ENCODE measurements at places on chromosomes 13 and 19.

DNA sequence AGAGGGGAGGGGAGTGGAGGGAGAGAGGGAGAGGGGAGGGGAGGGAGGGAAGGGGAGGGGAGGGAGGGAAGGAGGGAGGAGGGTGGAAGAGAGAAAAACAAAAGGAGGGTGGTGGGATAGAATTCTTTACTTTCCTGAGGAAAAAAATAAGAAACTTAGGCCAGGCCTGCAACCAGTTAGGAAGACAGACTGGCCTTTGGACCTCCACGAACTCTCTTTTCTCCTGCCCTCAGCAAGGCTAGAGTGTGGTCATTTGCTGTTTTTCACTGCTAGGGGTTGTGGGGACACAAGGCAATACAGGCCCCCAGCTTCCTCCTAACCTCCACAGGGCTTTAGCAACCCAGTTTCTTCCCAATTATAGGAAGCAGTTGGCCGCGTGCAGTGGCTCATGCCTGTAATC is 4.2 kb downstream of the CCDC8 start:
- DNase-seq: no peak

DNA sequence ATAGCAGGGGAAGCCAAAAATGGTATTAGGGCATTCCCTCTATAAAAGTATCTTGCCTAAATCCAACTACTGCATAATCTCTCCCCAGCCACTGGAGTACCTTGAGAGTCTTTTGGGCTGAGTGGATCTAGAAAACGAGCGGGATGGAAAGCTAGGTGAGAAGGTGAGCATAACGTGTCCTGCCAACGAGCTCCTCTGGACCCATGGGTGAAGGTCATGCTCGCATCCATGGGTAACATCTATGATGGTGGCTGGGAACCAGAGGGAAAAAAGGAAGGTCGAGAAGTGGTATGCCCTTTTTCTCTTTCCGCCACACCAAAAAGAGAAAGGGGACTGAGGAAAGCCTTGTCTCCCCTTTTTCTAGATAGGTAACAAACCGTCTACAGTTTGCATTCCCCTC is 63.0 kb downstream of the ZNF208 start:
- DNase-seq: no peak

DNA sequence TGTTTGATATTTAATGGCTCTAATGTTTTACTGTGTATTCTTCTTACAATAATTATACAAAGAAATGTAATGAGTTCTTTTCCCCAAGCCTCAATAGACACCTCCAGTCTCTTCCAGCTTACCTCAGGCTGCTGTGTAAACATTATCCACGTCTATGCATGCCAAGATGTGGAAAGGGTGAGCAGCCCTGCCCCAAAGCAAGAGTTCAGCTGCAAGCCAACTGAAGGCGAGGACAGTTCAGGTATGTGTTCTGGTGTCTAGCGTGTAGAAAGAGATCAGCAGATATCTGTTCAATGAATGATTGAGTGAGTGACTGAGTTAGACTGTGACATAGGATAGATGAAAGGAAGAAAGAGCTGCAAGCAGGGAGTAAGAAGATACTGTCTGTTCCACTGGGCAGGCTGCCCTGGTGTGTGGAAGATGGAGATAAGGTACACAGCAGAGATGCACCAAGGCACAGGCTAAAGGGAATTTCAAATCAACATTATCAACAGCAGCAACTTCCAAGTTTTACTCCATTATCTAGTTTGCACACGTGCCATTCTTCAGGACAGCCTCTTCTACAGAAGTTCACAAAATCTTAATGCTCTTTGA is 66.0 kb downstream of the LATS2 start:
- DNase-seq: no peak

DNA sequence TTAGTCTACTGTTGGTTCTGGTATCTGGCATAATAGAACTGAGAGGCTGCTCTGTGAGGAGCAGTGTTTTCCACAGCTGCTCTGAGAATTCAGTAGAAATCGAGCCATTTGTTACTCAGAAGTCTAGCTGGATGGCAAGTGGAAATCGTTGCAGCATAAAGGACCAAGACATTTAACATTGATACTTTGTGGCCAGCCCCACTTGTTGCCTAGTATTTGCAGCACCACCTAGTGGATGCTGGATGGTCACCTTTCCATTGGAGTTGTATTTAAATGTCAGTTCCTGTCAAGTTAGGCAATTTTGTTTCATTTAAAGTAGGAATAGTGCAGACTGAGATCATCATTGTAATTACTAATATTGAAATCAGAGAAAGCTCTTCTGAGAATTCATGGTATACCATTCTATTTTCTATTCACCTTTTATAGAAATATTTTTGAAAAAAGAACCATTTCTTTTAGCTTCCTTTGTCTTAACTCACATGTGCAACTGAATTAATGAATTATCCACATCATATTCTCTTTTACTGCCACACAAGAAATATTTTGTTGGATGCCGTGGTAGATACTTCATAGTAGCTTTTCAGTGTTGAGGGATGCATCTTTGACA is 64.6 kb downstream of the PDS5B start:
- DNase-seq: peak; percentile 33

GRCh38 chr13:19185086-19185864 is 3.7 kb upstream of the TUBA3C start:
- DNase-seq: no peak

DNA sequence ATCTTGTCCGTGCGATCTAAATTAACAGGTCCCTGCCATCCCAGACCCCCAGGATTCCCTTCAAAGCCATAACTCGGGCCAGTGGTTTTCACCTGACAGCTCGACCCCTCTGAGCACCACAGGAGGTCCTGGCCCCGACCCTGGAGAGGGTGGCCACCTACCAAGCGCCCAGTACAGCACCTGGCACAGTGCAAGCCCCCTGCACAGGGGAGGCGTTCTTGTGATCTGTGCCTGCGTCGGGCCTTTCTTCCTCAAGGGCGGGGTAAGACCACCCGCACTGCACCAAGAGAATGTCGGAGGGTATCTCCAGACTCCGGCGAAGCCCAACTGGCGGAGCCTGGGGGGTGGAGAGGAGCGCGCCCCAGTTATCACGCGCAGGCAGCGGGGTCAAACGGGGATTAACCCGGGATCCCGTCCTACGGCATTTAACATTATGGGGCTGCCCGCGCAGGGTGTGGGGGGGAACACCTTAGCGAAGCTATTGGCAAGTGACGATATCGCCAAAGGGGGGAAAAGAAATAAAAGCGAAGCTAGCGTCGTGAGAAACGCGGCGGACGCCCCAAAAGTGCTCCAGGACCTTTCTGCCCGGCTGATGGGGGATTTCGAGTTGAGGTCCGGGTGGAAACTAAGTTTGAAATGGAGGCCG is 1.3 kb upstream of the HNRNPL start:
- no peak for DNase-seq

DNA sequence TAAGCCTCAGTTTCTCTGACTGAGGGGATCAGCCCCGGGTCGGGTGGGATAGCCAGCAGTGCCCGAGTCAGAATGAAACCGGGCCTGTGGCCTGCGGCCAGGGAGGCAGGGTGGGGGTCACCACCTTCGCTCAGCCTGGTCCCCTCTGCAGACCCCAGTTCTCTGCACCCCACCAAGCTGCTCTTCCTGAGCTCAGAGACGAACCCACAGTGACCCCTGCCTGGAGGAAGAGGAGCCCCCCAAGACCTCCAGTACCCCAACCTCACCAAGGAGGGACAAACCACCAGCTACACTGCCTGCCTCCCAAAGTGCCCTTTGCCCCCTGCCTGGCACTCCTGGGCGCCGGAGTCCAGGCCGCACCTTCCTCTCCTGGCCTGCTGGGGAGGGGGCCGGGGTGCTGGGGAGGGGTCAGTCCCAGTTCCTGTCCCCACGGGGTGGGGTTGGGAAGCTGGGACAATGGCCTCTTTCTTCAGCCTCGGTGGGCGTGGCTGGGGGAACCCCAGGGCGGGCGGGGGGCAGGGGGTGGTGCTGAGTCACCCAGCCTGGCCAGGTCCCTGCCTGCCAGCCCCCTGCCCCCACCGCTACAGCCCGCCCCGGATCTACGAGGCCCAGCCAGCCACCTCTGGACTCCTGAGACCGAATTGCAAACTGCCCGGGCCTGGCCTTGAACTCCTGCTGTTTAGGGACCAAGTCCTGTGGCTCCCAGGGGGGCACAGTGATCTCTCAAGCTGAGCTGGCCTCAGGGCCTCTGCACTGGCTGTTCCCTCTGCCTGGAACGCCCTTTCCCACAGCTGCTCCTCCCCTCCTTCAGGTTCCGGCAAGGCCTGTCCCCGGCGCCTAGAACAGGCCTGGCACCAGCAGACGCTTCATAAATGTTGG is 14.3 kb downstream of the ZBTB7A start:
- no peak for DNase-seq

DNA sequence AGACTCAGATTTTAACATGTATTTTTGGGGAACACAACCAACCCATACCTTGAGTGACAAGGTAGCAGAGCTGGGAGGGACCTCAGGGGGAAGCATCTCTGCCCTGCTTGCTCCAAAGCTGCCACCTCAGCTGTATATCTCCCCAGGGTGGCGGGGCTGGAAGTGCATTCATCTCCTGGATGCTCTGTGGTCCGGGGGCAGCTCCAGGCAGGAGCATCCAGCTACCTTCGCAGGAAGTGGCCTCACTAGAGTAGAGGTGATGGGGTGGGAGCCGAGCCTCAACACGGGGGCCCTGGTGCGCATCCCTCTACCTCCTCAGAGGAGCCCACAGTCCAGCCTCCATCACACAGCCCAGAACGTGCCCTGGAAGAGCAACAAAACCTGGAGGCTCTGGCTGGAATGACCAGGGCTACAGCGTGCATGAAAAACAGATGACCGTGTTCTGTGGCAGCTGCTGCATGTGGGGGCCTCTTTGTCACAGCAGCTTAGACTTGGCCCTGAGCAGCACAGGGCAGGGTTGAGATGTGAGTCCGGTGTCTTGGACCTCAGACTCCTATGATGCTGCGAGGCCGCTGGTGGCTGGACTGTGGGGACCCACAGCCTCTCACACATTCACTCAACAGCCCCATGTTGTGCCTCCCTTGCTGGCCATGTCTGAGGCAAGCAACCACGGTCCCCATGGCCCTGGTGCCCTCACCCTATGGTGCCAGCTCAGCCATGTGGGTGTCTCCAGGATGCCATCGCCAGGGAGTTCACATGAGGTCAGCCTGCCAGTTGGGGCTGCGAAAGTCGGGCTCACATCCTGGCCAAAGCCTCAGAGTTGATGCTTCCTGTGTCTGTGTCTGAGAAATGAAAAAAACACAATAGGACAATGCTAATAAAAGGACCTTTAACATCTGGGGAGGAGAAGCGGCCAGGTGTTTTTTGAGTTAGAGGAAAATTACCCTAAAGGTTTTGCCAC is 17.1 kb upstream of the GAS6 start:
- no peak for DNase-seq

DNA sequence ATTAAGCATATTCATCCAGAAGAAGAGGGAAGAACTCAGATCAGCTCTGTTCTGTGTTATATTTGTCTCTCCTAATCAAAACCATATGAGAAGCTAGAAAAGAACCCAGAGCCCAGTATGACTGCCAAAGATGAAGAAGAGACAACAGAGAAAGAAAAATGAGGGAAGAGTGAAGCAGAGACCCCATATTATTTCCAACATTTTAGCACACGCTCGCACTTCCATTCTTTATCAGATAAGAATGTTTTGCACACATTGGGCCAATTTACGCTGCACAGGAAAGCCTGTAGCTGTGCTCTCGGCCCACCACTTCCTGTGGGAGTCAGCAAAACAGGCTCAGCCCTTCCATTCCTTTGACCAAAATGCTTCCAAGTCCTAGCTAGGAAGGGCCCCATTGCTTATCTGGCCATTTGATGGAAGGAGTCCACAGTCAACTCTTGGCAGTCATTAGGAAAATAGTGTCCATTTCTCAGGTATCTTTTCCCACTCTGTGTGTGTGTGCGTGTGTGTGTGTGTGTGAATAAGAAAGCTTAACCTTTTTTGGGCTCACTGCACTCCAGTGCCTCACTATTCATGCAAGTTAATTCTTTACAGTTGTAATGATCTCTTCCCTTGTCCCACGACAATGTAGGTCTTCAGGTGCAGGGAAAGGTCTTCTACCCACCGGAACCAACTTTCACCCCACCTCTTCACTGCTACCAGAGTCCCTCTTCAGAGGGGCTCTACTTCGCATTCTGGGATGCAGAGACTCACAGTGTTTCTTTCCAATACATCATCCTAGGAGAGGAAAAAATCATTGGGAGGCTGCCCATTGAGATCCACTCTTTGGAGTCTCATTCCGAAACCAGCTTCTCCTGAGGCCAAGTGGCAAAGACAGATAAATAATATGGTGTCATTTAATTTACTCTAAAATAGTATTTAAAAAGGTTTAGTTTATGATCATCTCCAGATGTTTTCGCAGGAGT is 237.5 kb downstream of the COG6 start:
- no peak for DNase-seq

DNA sequence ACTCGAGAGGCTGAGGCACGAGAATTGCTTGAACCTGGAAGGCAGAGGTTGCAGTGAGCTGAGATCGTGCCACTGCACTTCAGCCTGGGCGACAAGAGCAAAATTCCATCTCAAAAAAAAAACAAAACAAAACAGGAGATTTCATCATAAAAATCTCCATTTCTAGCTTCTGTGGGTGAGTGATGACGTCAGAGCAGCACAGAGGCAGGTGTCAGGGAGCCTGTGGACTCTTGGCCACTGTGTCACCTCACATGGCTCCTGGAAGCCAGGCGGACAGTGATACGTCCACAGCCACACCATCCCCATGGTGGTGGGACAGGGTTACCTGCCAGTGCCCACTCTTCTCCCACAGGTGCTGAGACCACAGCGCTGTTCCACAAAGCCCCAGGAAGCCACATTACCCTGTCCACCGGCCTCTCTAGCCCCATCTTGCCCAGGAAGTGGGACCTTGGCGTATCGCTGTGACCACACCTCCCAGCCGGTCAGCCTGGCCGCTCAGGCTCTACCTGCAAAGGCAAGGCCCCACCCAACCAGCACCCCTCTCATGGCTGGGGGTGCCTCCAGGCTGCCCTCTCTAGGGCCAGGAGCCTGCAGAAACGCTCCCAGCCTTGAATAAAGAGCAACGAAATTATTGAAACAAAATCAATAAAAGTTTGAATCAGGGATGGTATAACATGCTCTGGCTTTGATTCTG is 2.5 kb upstream of the FXYD3 start:
- no peak for DNase-seq

- no peak for DNase-seq
These were observed 18.3 kb upstream of the ZNF846 start for GRCh38 chr19:9786819-9787218.

GRCh38 chr13:35791184-35791851 is 314.8 kb upstream of the MAB21L1 start:
- no peak for DNase-seq

- no peak for DNase-seq
These were observed 33.7 kb upstream of the ZNF724 start for GRCh38 chr19:23283925-23284324.

GRCh38 chr19:15124572-15125231 is 17.5 kb downstream of the SYDE1 start:
- DNase-seq: no peak

Data from SIG-M5 (cell line).